ENCODE measurements at places on chromosomes 12 and 14.

- peak; percentile 33 for DNase-seq
Measured at GRCh38 chr12:2944401-2945047, 14.7 kb upstream of the TEAD4 start.

DNA sequence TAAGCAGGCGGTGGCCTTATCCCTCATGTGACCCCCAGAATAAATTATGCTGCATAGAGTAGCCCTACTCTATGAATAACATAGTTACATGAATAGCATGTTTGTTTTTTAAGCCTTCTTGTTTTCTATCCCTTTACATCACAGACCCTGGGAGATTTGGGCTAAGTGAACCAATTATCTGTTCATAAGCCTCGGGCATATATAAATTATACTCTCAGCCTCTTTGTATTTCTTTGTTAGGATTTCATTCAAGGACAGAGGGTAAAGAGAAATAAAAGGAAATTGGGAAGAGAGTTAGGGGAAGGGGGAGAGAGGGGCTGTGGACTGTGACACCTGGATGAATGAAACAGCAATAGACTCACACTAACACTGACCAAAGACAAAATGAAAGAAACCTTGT, 35.3 kb upstream of the RTRAF start:
- no peak for DNase-seq

- DNase-seq: no peak
Measured at GRCh38 chr14:92958373-92959188, 35.6 kb downstream of the CHGA start.

- no peak for DNase-seq
Measured at GRCh38 chr12:80161612-80162011, 62.3 kb downstream of the OTOGL start.

GRCh38 chr12:27969624-27970400, 2.7 kb downstream of the PTHLH start:
- DNase-seq: peak; percentile 53

DNA sequence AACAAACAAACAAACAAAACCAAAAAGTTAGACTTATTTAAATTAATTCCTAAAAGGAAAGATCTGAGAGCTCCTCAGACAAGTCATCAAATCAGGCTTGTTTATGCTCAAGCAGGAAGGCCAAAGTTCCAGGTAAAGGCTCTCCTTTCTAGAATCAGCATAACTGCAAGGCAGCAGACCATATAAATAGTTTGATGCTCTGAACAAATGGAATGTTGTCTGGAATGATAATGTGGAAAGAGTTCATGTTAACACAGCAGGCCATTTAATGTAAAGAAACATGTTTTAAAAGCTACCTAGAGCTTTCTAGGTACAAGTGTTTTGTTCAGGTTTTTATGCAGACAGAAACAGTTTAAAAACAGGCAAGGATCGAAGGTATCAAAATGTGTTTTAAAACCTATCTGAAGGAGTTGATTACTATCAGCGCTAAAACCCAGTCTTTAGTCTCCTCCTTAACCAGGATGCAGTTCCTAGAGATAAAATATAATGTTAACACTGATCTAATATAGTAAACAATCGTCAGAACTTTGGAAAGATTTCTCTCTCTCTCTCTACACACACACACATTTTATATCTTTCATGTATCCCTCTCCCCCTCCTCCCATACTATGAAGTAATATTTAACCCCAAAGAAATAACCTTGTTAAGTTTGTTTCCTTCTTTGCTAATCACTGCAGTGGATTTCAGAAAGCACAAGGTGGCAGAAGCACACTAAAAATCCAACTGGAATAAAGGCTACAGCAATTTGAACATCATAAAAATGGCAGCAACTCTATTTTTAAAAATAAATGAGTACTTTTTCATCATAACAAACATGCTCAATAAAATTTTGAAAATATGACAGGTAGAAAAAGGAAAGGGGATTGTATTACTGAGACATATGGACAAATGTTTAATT, 135.5 kb downstream of the PAWR start:
- DNase-seq: peak; percentile 48

DNA sequence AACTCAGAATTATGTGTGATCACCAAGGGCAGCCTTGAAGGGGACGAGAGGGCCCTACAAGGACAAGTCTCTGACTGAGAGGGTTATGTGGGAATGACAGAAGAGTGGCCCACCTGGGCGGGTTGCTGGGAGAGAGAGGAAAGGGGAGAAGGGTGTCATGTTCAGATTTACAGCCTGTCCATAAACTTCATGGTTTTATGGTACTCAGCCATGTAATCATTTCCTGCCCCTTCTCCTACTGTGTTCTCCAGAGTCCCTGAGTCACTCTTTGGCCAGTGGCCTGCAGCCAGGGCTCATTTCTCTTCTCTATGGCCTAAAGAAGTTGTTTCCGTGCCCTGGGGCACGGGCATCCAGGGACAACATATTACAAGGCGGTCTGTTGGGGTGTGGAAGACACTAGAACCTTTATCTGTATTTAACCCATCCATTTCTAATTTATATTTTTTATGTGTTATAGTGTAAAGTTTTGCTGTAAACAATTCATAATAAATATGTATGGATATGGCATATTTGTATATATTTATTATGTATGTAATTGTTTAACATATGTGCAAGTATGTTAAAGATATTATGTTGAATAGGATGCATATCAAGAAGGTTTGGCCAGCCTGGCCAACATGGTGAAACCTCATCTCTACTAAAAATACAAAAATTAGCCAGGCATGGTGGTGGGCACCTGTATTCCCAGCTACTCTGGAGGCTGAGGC, 26.9 kb downstream of the DDX47 start:
- DNase-seq: no peak

DNA sequence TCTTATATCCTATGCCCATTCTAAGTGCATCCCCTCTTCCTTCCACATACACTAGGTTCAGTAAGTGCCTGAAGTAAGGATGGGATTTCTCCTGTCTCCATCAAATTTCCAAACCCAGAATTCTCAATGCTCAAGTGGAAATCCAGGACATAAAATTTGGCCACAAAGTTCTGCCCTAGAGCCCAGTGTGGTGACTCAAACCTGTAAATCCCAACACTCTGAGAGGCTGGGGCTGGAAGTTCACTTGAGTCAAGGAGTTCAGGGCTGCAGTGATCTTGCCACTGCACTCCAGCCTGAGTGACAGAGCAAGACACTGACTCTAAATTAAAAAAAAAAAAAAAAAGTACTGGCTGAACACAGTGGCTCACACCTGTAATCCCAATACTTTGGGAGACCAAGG, 4.5 kb upstream of the ARF3 start:
- DNase-seq: no peak

GRCh38 chr12:103169-103981, 36.8 kb downstream of the IQSEC3 start:
- no peak for DNase-seq

- no peak for DNase-seq
Measured at GRCh38 chr14:105380756-105381155, 17.6 kb upstream of the TEX22 start.

DNA sequence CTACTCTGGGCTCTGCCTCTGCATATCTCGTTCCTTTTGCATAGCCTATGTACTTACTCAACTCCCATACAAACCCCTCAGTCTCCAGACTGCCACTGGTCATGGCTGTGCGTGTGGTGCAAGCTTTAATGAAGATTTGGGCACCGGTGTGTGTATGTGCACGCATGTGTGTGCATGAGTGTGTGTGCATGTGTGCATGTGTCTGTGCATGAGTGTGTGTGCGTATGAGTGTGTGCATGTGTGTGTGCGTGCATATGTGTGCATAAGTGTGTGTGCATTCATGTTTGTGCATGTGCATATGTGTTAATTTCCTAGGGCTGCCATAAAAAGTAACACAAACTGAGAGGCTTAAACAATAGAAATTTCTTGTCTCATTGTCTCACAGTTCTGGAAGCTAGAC, 17.1 kb upstream of the TBPL2 start:
- no peak for DNase-seq

DNA sequence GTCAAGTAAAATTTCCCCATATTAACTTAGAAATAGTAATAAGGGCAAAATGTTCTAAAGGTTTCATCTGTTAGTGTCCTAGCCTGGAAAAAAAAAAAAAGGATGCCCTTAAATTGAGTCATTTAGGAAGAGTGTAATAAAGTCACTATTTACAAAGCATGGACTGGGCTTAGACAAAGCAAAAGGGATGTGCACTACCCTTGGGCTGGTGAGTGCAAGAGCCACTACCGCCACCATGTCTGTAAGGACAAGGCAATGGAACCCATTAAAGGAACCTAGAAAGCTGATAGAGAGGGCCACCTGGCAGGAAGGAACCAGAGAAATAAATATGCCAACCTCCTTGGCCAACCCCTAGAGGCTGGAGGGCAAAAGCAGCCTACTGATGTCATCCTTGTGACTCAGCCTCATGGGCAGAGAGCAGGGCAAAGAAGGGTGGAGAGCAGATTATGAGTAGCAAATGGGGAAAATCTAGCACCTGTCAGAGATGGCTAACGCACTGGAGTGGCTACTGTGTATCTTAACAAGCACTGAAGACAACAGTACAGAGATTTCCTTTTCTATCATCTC, 59.5 kb upstream of the FUT8 start:
- no peak for DNase-seq

DNA sequence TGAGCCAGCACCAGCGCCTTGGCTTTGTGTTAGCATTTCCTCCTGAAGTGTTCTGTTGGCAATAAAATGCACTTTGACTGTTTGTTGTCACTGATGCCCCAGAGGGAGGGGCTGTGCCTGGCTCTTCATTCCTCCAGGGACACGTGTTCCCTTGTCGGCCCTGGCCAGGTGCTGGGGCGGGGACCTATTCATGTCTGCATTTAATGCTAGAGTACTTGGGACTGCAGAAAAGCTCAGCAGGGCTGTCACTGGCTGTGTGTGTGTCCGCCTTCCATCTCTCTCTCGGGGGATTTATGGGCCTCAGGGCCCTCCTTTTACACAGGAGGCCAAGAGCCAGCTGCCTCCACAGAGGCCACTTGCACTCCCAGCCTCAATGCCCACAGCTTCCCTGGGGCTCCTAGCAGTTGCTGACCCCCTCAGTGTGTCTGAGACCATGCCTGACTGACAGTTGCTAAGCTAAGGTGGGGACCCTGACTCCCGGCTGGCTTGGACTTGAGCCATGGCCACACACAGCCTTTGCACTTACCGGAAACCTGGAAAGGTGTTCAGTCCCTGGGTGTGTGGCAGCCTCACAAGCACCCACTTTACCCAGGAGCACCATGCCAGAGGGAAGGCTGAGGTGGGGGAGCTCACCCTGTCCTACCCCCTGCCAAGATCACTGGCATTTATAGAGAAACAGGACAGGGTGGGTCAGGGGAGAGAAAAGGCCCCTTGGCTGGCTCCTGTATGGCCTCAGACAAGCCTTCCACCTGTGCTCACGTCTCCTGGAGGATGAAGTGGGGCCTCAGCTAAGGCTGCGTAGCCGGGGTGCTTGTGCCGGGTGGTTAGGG, 27.8 kb downstream of the HIP1R start:
- DNase-seq: peak; percentile 91

DNA sequence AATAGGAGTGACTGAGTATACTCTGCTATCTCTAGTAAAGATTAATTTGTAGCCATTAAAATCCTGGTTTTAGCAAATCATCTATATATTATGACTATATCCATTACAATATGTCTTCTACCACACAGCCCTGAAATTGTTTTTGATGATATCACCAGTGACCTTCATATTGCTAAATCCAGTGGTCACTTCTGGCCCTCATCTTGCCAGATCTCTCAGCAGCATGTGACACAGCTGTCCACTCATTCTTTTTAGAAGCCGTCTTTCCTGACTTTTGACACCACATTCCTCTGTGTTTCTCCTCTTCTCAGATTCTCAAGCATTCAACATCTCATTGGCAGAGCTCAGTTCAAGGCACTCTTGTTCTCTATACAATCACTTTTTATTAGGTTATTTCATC, 54.9 kb downstream of the CPNE8 start:
- DNase-seq: no peak

Measured in mucosa of gallbladder (tissue), 1 donor.